ENCODE measurements at places on chromosomes 3 and 15.
A peak's percentile ranks its signal among the peaks of the same experiment; 100 is the strongest.

GRCh38 chr3:25000971-25001591, 427.0 kb upstream of the RARB start:
- no peak for DNase-seq

DNA sequence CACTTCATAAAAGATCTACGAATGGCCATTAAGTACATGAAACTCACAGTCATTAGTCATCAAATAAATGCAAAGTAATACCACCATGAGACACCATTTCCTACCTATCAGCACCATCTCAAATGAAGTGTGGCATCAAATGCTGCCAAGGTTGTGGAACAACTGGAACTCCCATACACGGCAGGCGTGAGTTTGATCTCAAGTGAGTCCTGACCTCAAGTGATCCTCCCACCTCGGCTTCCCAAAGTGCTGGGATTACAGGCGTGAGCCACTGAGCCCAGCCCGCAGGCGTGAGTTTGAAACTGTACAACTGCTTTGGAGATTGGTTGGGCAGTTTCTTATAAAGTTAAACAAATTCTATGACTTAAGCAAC, 28.8 kb upstream of the HDAC11 start:
- no peak for DNase-seq

GRCh38 chr3:106877627-106878026, 499.6 kb upstream of the CCDC54 start:
- no peak for DNase-seq

- no peak for DNase-seq
Observed at GRCh38 chr3:145639875-145640274, 521.1 kb downstream of the PLOD2 start.

GRCh38 chr3:22228705-22229104, 477.7 kb upstream of the ZNF385D start:
- DNase-seq = no peak

- no peak for DNase-seq
Observed at GRCh38 chr3:104521606-104522336, 844.9 kb upstream of the ALCAM start.

GRCh38 chr15:94844538-94845389, 613.4 kb downstream of the MCTP2 start:
- peak; percentile 78 for DNase-seq

- DNase-seq = no peak
Observed at GRCh38 chr3:119497820-119498185, 544 bp upstream of the TIMMDC1 start.

DNA sequence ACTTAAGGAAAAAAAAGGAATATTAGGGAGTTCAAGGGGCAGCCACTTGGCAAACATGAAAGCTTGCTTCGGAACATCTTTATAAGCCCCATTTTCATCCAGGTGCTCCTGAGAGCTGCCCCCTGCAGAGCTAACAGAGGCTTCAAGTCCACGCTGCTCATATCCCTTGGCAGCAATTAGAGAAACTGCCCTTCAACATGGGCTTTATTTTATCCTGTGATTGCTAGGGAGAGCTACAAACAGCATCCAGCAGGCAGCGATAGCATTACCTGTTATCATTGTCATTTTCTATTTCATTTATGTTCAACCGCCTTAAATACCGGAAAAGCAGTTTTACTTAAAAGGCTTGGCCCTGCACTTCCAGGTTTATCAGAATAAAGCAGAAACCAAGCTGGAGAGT, 68.4 kb upstream of the MCTP2 start:
- DNase-seq = no peak

DNA sequence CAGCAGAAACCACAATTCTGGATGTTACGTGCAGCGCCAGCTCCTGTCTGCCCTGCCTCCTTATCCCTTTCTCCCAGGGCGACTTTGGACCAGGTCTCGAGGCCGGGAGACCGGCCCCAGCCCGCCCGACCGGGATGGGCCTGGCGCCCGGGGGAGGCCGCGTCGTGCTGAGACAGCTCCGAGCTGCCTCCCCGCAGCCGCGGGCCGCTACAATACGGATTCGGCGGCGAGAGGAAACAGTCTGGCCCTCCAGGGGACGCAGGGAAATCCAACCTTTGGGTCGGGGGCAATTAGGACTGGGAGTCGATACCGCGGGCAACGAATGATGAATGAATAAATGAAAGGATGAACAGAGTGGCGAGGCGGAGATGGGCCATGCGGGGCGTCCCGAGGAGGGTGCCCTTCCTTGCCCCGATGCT, 537 bp downstream of the GRAMD2A start:
- DNase-seq = no peak

DNA sequence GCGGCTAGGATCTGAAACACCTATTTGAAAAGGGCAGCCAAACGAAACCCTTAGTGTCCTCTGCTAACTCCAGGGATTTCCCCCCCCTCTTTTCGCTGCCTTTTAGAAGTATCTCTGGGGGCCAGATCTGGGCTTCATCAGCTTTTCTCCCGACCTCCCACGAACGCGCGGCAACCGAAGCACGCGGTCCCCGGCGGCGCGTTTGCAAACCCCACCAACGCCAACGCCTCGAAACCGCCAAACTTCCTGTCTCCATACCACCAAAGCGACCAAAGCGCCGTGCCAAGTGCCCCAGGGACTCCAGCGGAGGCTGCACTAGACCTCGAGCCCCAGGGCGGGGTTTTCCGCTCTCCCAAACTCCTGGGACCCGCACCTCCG, 155.8 kb upstream of the FRMD4B start:
- peak; percentile 56 for DNase-seq

- no peak for DNase-seq
Observed at GRCh38 chr3:21942328-21942727, 191.3 kb upstream of the ZNF385D start.

DNA sequence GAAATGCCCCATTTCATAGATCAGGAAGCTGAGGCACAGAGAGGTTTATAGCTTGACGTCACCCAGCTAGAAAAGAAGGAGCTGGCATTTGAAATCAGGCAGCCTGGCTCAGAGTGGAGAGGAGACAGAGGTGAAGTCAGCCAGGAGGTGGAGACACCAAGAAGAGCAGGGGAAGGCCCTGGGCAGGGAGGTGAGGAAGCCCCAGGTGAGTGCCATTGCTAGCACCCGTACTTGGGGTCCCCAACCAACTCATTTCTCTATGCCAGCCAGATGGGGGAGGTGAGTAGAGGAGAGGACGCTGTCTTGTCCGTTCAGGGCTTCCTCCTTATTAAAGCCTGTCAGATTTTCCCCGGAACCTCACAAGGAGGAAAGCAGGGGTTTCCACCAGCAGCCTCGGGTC, 149.6 kb upstream of the TLE3 start:
- no peak for DNase-seq

Measured in left ventricle myocardium superior (tissue), 1 donor.